A549 treated with CpdA at 1 μM for 4 hours (cell line): ENCODE measurements at places on chromosomes 4 and X. TPM values are rescaled to one million over a fixed set of nuclear protein-coding genes. Genes with fewer than 3 reads are reported as not detected.

Gene RNF128
- total RNA-seq, result 0.05 to 0.07 TPM (median 0.06 TPM) in 3 of 5 replicates, not detected in the others

Gene IL1RAPL2
- not detected in 5 replicates for total RNA-seq

Gene MAGEE2
- total RNA-seq, result not detected in 5 replicates

Gene HSFX1
- 0.26 to 0.50 TPM (median 0.43 TPM) in 5 replicates for total RNA-seq

Gene KLHL13
- total RNA-seq, result 0.25 to 0.39 TPM (median 0.34 TPM) in 5 replicates

Gene C1QTNF7
- not detected in 5 replicates for total RNA-seq

Gene SLC16A2
- total RNA-seq, result 25.0 to 31.5 TPM (median 25.2 TPM) in 5 replicates
